ENCODE measurements at places on chromosomes 4 and X. TPM values are rescaled to one million over a fixed set of nuclear protein-coding genes. Genes with fewer than 3 reads are reported as not detected.

DNA sequence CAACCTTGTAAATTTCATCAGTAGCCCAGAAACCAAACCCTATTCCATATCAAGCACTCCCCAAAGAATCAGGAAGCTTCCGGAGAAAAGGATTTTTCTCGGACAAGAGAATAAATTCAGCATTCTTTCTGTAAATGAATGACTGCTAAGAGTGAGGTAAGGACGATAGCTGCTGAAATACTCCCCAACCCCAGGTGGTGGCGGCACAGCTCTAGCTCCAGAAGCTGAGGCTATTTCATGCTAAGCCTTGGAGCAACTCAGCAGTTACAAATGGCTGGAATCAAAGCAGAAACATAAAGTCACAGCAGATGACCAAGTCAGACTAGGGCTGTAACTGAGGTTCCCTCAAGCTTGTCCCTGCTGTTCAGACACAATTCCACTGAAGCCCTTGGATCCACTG, 13.9 kb upstream of the PCDH19 start:
- no peak overlapping the region for H3K4me3 ChIP-seq
- no peaks in the 10 kb centered on the region for H3K36me3 ChIP-seq
- H3K4me1 ChIP-seq, result no peaks in the 10 kb centered on the region
- no peak overlapping the region for H3K27ac ChIP-seq
- no peak for DNase-seq

DNA sequence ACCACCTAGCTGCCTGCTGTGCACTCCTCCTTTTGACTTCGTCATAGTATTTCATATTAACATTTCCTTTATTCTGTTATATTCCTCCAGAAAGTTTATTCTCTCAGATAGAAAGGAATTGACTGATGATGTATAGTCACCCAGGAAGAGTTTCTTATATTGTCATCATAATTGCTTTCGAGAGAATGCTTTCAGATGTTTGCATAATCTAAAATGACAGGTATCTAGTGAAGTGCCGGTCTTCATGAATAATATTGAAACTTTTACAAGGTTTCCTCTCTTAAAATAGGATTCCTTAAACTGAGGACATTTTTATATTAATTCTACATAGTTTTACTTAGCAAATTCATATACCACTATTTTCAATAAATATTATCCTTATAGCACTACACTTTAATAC, 10.1 kb downstream of the SEC24D start:
- H3K27me3 ChIP-seq, result no peaks in the 10 kb centered on the region
- H3K4me1 ChIP-seq, result peaks cover 2% of the 10 kb centered on the region

DNA sequence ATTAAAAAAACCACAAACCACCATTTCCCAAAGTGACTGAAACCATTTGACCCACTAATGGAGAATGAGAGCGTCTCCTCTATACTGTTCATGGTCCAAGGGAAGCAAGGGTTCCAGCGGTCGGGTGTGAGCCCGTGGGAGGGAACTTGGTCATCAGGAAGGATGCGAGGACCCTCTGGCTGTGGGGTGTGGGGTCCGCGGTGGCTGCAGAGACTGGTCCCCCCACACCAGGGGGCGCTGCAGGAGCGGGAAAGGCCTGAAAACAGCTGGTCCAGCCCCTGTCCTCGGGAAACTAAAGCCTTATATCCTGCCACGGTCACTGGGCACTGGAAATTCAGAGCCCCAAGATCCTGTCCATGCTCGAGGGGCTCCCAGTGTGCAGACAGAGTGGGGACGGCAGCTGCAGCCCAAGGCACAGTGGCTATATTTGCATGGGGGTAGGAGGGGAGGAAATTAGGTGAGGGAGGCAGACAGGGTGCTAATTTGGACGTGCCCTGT, 4.3 kb downstream of the BLOC1S4 start:
- H3K4me3 ChIP-seq, result no peak overlapping the region
- H3K27me3 ChIP-seq, result no peaks in the 10 kb centered on the region
- H3K4me1 ChIP-seq, result peaks cover 27% of the 10 kb centered on the region
- no peak overlapping the region for H3K27ac ChIP-seq

SOX3 gene
- total RNA-seq, result not detected

USP51 gene
- total RNA-seq, result 1.9 TPM

LIN54 gene
- total RNA-seq, result 17.7 TPM

UGT8 gene
- total RNA-seq, result 0.66 TPM

KLB gene
- not detected for total RNA-seq

All from T-cell (primary cell).